ENCODE measurements at places on chromosomes 12 and 14. TPM values are rescaled to one million over a fixed set of nuclear protein-coding genes. Genes with fewer than 3 reads are reported as not detected.
A peak's percentile ranks its signal among the peaks of the same experiment; 100 is the strongest.

CCDC38 gene
- total RNA-seq = not detected

DNA sequence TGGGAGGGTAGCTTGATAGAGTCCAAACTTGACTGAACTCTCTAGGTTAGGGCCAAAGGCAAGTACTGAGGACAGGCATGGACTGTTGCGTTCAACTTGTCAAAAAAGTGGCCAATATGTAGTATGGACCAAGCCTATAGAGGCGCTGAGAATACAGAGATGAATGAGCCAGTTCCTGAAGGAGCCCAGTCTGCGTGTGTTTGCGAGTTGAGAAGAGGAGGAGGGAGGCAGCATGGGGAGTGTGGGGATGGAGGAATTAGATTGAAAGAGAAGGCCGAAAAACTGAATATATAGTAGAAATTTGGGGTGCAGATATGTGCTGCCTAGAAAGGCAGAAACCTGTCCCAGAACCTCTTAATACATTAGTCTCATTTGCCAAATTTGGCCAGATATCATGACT, 412.4 kb downstream of the PCNX1 start:
- peak; percentile 34 for DNase-seq

DNA sequence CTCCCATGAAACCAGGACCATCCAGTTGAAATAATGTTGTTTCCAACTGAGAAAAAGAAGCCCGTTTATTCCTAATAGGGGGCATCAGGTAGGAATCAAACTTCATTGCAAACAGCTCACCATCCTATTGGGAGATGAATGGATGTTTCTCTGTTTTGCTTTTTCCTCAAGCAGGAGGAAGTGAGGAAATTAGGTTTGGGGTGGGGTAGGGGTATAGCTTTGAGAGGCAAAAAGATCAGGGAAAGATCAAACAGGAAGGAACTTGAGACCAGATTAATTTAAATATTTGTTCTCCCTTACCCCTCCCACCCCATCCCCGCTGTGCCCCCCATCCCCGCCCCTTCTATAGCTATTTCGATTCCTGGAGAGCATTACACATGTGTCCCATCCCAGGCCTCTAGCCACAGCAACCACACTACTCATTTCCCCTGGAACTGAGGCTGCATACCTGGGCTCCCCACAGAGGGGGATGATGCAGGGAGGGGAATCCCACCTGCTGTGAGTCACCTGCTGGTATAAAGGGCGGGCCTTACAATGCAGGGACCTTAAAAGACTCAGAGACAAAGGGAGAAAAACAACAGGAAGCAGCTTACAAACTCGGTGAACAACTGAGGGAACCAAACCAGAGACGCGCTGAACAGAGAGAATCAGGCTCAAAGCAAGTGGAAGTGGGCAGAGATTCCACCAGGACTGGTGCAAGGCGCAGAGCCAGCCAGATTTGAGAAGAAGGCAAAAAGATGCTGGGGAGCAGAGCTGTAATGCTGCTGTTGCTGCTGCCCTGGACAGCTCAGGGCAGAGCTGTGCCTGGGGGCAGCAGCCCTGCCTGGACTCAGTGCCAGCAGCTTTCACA, at the start of gene IL23A:
Gene IL23A (plus strand): TSS at position 577 of the 850 bp plus-strand sequence. CDS start 161 bp downstream, at position 738.
- no peak for DNase-seq

DNA sequence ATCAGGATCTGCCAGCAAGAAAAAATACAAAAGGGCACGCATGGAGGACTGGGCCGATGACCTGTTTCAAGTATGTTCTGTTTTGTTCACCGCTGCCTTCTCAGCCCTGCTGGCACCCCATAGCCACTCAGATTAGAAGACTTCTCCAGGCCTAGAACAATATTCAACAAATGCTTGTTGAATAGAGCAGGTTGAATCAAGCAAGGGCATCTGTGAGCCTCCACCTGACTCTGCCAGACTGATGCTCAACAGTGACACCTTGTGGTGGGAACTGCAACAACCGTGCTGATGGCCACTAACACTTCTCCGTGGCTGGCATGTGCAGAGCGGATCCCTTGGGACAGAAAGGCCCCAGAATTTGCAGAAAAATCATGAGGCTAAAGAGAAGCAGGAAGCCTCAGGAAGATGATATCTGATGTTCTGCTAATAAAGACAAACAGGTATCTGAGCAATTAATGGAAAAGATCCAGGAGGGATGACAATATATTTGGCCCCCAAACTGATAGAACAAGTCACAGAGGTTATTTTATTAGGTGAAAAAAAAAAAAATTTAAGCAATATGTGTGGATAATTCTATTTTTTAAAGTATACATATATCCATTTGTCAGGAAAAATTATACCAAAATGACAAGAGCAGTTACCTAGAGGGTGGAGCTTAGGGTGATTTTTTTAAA, 114.3 kb downstream of the KSR2 start:
- peak; percentile 48 for DNase-seq

- DNase-seq = peak; percentile 68
Observed at GRCh38 chr12:22974865-22975264, 349.9 kb downstream of the ETNK1 start.

NYNRIN gene
- 6.1 TPM for total RNA-seq

DNA sequence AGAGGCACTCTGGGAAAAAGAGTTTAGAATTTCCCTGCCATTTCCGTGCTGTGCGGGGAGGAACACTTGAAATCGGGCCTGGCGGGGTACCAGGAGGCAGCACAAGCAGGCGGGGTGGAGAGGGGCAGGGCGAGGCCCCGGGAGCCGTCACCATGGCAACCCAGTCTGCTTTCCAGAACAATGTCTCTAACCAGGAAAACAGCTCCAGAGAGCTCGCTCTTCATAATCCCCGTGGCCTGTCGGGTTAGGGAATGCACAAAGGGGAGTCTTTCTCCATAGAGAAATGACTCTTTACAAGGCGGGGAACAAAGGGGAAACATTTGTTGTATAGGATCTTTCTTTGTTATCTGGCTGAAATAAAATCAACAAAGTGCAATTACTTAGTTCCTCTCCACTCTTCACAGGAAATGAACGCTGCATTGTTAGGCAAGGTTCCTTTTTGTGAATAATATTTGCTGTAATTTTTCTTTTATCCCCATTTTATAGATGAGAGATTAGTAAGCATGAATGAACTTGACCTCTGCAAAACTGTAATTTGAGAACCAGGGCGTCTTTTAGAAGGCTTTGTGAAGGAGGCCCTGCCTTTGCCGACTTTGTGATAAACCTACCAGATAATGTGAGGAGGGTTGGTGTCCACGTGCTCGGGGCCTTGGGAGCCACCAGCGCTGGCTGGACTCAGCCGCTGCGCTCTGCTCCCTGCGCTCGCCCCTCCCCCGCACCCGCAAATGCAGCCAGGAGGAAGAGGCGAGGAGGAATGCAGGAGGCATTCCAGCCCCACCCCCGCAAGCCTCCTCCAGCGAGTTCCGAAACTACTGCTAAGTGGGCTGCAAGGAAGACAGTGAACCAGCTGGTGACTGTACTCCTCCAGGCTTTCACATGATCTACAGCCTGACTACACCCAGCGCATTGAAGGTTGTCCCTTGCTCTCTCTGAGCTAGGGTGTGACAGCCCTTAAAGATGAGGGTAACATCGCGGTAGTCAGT, 105.2 kb upstream of the ATF7IP start:
- DNase-seq = peak; percentile 93

DNA sequence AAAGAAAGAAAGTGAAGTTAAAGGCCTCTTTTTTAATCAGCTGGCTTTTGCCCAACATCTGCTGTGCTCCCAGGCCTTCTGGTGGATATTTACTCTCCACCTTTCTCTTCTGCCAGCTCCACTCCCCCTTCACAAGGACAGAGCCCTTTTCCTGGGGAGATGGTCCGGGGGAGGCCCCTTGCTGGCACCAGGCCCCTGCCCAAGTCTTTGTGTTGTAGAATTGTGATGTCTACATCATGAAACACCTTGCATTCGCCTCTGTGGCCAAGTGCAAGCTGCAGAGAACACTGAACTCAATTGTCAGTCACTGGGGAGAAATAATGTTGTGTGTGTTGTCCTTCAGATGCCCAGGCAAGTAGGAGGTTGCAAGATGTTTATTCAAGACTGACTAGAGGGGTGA, 150.3 kb downstream of the DPF3 start:
- no peak for DNase-seq

GRCh38 chr12:44240186-44240585, 404.3 kb downstream of the TMEM117 start:
- DNase-seq = no peak

DNA sequence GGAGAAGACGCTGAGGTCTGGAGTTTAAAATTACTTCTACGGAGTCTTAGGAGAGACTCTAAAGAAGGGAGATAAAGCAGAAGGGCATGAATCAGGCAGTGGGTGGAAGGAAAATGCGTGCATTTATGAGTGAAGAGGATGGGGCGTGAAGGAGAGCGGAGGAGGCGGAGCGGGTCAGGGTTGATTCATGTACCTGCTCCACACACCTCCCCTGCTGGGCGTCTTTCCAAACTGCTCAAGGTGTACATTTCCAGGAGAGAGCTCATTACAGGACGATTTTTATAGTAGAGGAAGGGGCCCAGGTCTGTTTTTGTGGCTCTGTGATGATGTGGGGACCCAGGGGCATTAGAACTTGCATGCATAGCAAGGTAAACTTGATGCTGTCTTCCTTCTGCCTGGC, 65.0 kb upstream of the ASPG start:
- DNase-seq = no peak

DNA sequence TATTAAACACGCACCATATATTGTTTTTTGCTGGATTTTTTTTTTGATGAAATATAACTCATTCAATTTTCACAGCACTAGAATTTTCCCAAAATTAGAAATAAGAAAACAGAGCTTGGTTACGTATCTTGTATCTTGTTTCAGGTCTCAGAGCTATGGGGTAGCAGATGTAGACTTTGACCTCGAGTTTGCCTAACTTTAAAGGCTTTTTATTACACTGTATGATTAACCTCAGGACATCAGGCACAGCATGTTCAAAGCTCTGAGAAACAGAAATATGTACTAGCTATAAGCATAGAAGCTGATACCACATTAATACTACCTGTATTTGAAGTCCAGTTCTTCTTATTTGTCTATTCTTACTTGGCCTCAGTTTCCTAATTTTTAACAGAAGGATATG, 171.9 kb upstream of the KITLG start:
- no peak for DNase-seq

- DNase-seq = peak; percentile 58
Observed at GRCh38 chr12:56574210-56574609, 52.6 kb downstream of the RBMS2 start.

DNA sequence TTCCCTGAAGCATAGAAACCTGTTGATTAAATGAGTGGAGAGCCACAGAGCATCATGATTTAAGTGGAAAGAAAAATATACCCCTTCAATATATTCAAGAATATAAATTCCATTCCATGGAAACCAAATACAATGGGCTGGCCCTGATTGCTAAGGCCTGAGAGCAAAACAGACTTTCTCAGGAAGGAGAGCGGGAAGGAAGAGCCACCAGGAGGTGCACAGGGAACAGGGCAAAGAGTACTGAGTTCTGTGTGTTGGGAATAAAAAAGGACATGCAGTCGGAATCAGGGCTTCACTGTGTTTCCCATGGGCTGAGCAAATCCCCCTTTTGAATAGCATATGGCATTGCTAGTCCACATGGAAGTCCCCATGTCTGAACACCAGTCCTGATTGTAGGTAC, 69.7 kb upstream of the PLEKHG3 start:
- no peak for DNase-seq

- no peak for DNase-seq
Observed at GRCh38 chr12:106981788-106982187, 5.2 kb downstream of the MTERF2 start.

DNA sequence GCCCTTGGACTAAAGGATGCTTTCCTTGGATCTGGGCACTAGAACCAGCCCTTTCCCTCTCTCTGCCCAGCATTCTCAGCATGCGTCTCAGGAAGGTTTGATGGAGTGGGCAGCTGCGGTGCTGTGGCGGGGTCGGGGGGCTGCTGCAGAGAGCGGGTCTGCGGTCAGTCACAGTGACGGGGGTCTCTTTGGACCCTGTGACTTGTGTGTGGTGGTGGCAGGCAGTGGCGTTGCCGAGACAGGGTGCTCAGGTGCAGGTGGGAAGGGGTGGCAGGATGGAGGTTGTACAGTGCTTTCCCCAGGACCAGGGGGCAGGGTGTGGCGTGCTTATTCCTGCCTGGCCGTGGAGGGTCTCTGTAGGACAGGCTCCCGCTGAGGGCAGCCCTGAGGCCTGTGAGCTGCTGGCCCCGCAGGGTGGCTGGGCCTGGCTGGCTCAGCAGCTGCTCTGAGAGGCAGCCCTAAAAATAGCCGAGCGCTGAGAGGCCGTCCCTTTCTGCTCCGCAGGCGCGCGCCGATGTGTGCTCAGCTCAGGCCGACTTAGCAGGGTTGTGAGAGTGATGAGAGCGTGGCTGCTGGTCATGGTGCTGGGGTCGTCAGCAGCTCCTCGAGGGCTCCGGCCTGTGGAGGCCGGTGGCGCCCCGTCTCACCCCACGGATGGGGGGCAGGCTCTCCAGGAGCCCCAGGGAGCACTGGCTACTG, 9.7 kb downstream of the PACS2 start:
- DNase-seq = no peak

- DNase-seq = no peak
Observed at GRCh38 chr14:73025544-73025943, 1.4 kb downstream of the ZFYVE1 start.

GRCh38 chr12:131001493-131001892, 47.8 kb downstream of the ADGRD1 start:
- DNase-seq = no peak

LRRK2 gene
- total RNA-seq = 0.53 TPM

- DNase-seq = no peak
Observed at GRCh38 chr12:63966606-63966975, 122.1 kb downstream of the SRGAP1 start.

SNX6 gene
- total RNA-seq = 136 TPM

DNA sequence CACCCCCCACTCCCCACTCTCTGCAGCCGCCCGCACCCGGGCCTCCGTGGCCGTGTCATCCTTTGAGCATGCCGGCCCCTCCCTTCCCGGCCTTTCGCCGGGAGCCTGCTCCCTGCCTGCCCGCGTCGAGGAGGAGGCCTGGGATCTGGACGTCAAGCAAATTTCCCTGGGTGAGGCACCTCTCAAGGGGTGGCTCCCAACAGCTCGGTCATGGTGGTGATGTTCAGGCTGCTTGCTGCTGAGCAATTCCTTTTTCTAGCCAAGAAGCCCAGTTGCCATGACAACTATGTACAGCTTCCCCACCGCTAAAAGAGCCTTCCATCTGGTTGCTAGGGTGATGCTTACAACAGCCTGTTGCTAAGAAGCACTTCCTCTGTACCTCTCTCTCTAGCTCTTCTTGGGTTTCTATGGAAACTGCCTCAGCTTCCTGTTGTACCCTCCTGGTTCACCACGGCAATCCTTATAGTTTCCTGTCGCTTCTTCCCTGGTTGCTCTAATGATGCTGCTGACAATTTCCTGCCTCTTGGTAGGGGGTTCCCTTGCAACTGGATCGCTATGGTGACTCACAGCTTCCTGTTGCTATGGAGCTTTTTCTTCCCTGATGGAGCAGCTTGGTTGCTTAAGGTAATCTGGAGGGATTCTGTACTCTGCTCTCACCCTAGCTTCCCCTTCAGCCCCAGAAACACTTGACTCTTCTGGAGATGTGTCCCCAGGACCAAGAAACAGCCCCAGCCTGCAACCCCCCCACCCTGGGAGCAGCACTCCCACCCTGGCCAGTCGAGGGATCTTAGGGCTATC, 11.0 kb downstream of the ZNF219 start:
- DNase-seq = peak; percentile 98

- DNase-seq = no peak
Observed at GRCh38 chr14:64126548-64126947, 167.6 kb downstream of the ESR2 start.

SLCO1B1 gene
- not detected for total RNA-seq

- DNase-seq = no peak
Observed at GRCh38 chr14:31139301-31139847, 68.2 kb downstream of the HECTD1 start.

GRCh38 chr12:52212701-52213563, 20.1 kb upstream of the KRT7 start:
- no peak for DNase-seq

PLA2G1B gene
- total RNA-seq = not detected

MGAT4C gene
- total RNA-seq = not detected

C12orf76 gene
- 4.6 TPM for total RNA-seq

ANO4 gene
- not detected for total RNA-seq
